Stimulated activated CD8-positive, alpha-beta memory T cell treated with anti-CD3 and anti-CD28 coated beads, Interleukin-7, amount 100 ng/mL, for 24 hours (primary cell): ENCODE measurements at places on chromosomes 2 and 18.

DNA sequence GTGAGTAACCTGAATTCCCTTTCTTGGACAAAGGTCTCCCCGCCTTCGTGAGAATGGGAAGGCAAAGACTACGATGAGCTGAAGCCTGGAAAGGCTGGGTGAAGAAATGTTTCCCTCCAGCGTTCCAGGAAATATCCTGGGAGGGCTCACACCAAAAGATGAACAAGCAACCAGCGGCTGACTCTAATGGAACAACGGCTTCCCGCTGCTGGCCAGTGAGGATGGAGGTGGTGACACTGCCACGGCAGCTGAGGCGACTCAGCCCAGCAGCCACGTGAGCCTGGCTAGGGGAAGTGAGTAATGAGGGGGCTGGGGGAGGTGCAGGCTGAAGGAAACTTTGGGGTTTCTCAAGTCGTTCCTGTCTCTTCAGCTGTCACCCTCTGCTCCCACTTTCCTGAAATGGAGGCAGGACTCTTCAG is 105.0 kb upstream of the SMAD7 start:
- no peak for DNase-seq

GRCh38 chr2:134372141-134372540 is 118.3 kb downstream of the MGAT5 start:
- no peak for DNase-seq

DNA sequence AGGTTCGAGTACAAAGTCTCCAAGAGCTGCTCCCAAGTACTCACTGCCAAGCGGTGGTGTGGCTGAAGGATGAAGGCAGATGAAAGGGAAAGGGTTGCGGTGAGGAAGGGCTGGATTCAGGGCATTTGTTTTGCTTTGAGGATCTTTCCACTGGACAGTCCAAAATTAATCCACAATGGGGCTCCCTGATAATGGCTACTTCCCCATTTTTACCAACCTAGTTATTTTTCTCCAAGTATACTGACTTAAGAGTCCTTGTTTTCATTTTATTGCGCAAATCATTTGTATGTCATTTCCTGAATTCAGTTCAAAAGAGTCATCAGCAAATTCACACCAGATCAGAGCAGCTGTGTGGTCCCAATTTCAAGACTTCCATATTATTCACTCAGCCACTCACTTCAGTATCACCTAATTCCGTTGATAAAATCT is 464 bp upstream of the SESTD1 start:
- no peak for DNase-seq

DNA sequence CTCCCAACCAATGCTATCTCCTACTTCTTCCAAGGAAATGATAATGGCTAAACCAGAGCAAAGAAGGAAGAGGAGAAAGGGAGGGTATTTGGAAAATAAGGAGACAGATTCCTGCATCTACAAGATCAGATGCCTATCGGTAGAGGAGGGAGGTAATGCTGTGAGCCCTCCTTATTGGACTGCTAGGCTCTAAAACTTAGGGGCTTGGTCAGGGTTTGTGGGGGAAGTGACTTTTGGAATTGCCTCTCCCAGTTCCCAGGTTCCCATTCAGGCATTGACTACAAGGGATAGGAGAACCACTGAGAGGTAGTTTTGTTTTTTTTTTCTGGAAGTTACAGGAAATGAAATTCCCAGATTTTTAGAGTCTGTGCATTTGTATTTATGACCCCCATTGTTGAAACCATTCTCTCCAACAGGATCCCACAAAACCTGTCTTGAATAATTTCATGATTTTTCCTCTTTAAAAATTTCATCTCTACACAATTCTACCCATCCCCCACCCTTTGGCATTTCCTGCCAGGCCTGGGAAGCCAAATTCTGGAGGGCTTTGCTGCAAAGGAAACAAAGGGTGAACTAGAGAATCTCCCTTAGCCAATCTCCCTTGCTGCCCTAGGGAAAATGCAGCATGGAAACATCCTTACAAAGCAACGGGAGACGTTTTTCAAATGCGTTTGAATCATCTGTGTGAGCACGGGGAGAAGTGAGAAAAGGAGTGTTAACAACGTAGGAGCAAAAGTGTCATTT is 282.1 kb upstream of the EPAS1 start:
- DNase-seq = no peak

- no peak for DNase-seq
Observed at GRCh38 chr2:27378096-27378808, 2.3 kb downstream of the ZNF513 start.

- no peak for DNase-seq
Observed at GRCh38 chr18:32177530-32177929, 12.3 kb upstream of the MEP1B start.

- DNase-seq = peak; percentile 11
Observed at GRCh38 chr2:86368161-86368824, 30.9 kb upstream of the REEP1 start.

- no peak for DNase-seq
Observed at GRCh38 chr2:181614874-181615638, 41.8 kb downstream of the CERKL start.

DNA sequence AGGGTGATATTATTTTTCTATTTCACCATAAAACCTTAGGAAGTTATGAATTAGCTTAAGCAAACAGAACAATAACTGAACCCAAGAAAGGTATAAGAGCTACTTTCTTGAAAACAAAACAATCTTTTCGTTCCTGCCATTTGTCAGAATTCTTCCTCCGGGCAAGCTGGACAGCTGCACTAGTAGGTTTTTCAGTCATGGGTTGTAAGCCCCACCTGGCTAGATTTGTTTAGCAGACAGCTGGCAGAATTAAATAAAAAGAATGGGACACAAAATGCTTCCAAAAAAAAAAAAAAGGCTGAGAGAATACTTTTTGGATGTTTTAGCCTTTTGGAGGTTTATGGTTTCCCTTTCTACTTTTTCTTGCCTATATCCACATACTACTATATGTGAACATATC is 694.1 kb downstream of the ARHGAP15 start:
- no peak for DNase-seq

GRCh38 chr2:146108993-146109392 is 1589.1 kb upstream of the ZEB2 start:
- no peak for DNase-seq

- DNase-seq = no peak
Observed at GRCh38 chr2:173184031-173185004, 108.7 kb downstream of the MAP3K20 start.

GRCh38 chr2:85712336-85712735 is 18.2 kb downstream of the GNLY start:
- DNase-seq = no peak

- no peak for DNase-seq
Observed at GRCh38 chr18:23453680-23454058, 582 bp downstream of the RIOK3 start.

DNA sequence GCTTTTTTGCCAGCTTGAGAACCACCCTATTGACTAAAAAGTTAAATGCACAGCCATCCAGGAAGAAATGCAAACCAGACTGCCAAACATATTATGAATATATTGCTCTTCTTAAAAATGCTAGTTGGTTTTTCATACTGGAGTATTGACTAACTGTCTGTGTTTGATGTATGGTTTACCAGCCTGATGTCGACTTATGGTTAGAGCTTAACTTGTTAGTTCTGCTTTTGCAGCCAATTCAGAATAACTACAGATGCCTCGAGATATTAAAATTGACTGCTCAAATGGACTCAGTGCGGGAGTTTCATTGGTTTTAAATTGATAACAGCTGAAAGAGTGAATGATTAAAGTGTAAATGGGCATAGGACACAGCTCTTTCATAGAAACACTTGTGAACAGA is 369.8 kb downstream of the ARHGAP15 start:
- DNase-seq = no peak

DNA sequence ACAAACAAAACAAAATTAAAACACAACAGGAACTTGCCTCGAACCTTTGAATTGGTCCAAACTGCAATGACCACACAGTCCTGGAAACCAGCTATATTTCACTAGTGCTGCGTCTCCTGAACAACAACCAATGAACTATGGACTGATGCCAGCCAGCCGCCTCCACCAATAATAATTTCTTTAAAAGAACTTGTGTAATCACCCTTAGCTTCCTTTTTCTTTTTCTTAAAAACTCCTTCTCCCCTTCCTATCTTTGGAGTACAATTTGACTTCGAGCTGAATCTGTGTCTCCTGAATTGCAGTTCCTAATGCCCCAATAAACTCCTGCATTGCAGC is 1.6 kb upstream of the CXXC1 start:
- no peak for DNase-seq

DNA sequence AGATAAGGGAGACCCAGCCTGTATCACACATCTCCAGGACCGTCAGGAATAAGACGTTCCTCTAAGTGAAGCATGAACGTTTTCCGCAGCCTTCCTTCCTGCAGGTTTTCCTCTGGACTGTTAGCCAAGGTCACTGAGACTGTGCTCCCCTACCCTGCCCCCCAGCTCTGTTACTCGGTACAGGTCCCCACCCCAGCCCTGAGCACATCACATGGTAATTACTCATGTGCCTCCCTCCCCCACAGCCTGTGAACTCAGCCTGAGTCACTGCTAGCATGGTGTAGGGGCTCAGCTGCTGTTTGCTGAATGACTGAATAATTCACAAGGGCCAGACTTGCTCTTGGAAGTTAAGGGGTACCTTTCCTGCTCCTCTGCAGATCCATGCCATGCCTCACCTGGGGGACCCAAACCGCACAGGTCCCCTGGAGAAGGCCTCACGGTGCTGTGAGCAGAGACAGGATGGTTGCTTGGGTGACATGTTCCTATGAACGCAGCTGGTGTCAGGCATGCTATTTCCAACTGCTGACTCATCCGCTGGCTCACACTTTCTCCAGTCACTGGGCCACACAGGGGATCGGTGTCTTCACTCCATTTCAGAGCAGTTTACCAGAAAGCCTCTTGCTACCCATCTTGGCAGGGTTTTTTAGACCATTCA is 88.2 kb downstream of the PLB1 start:
- DNase-seq = peak; percentile 59

GRCh38 chr18:28459587-28459986 is 282.7 kb upstream of the CDH2 start:
- no peak for DNase-seq

DNA sequence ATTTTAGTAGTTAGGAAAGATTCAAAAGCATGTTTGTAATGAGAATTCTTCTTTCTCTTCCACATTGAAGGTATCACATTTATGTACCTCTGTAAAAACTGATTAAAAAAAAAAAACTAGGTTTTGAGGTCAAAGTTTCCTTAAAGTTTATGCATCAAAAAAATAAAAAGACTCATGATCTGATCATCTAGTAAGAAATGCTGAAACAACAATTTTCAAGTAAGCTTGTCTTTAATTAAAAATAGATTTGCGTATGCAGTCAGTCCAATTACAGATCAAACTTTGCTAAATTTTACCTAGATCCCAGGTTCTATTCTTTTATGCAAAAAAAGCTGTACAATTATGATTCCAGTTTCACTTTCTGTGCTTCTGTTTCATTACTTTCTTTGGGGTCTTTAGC is 409.0 kb downstream of the XIRP2 start:
- DNase-seq = no peak

DNA sequence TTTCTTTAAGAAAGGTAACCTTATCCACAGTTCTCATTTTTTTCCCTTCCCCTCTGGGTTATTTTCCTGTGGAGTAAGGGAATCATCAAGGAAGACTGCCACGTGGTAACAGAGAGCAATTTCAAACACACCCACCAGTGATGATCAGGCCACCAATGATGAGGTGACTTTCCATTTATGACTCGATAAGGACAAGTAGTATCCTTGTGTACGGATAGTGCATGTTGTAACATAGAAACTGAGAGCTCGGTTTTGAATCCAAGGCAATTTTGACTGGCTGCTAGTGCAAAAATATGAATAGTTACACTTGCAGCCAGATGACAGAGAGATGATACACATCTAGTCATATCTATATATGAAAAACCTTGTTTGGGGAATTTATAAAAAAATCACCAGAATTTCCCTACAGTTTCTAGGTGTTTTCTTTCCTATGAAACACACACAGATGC is 143.6 kb upstream of the TCF4 start:
- DNase-seq = no peak

GRCh38 chr2:54318821-54319220 is 62.8 kb upstream of the TSPYL6 start:
- no peak for DNase-seq

DNA sequence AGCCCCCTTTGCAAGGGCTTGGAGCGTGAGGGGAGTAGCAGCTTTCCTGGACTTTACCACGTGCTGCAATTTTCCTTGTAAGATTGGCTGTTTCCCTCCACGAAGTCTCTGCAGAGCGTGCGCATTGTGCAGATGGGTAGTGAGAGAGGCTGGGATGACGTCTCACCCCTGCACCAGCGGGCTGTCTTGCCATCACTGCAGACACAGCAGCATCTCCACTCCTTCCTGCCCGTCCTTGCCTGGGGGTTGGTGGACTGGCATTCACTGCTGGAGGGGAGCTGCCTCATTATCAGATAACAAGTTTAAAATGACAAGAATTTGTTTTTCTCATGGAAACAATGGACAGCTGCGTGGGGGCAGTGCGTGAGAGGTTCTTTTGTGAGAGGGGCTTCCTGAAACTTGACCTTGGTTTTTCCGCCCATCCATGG is 45.3 kb upstream of the HS6ST1 start:
- DNase-seq = no peak

GRCh38 chr18:10514601-10515000 is 11.2 kb upstream of the NAPG start:
- no peak for DNase-seq

GRCh38 chr2:236083934-236084333 is 84.3 kb downstream of the GBX2 start:
- no peak for DNase-seq

DNA sequence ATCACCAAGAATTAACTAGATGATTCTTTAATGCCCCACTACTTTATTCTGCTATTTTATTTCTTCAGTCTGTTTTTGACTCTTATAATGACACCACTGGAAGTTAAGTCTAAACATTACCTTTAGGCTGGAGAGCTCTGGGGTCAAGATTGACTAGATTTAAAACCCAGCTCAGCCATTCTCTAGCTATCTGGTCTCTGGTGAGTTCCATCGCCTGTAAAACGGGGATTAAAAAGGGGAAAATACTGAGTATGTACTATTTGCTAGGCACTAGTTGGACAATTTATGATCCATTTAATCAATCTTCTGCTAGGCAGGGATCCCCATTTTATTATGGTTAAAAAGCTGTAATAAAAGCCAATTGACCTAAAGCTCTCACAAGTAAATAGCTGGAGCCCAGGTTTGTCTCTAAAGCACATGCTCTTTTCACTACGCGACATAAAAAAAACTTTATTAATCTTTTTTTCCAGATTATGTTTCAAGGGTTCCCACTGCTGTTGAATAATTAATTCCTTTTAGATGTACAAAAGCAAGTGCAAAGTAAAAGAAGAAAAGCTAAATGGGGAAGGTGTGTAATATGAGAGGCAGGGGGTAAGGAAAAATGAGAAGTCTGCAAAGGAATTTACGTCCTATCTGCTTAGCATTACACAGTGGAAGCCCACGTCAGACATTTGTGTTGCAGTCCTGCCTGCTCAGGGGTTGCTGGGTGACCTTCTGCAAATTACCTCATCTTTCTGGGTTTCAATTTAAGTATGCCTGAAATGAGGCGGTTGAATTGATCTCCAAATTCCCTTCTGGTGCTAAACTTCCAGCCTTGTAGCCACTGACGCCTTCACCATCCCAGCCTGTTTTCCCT is 918 bp upstream of the NABP1 start:
- no peak for DNase-seq

GRCh38 chr2:101478181-101479001 is 3.5 kb upstream of the RFX8 start:
- DNase-seq = no peak

GRCh38 chr18:11391661-11392060 is 217.7 kb upstream of the SLC35G4 start:
- DNase-seq = no peak

- no peak for DNase-seq
Observed at GRCh38 chr2:58851598-58851997, 610.5 kb upstream of the FANCL start.
